ENCODE measurements at places on chromosomes 11 and 22.
A peak's percentile ranks its signal among the peaks of the same experiment; 100 is the strongest.

GRCh38 chr11:33721426-33721825 is 14.8 kb downstream of the CD59 start:
- no peak for DNase-seq

- DNase-seq: no peak
Measured at GRCh38 chr22:48899523-48900326, 927.9 kb downstream of the BRD1 start.

GRCh38 chr11:6228520-6228919 is 5.9 kb downstream of the FHIP1B start:
- no peak for DNase-seq

- no peak for DNase-seq
Measured at GRCh38 chr11:67409261-67409666, 5.4 kb downstream of the TBC1D10C start.

DNA sequence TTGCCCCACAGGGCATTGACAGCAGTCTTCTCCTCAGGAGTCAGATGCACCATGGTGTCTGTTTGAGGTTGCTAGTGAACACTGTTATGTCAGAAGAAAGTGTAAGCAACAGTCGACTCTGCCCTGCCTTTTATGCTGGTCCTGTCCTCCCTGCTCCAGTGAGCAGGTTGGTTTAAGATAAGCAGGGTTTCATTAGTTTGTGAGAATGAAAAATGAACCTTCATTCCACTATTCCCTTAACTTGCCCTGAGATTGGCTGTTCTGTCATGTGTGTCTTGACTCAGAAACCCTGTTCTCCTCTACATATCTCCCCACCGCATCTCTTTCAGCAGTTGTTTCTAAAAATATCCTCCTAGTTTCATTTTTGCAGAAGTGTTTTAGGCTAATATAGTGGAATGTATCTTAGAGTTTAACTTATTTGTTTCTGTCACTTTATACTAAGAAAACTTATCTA is at the start of gene HBD:
Gene HBD (minus strand): TSS at position 103 of the 454 bp plus-strand sequence. CDS start 50 bp downstream, at position 53.
- DNase-seq: peak; percentile 8

GRCh38 chr11:20873054-20873453 is 203.7 kb downstream of the NELL1 start:
- DNase-seq: no peak

DNA sequence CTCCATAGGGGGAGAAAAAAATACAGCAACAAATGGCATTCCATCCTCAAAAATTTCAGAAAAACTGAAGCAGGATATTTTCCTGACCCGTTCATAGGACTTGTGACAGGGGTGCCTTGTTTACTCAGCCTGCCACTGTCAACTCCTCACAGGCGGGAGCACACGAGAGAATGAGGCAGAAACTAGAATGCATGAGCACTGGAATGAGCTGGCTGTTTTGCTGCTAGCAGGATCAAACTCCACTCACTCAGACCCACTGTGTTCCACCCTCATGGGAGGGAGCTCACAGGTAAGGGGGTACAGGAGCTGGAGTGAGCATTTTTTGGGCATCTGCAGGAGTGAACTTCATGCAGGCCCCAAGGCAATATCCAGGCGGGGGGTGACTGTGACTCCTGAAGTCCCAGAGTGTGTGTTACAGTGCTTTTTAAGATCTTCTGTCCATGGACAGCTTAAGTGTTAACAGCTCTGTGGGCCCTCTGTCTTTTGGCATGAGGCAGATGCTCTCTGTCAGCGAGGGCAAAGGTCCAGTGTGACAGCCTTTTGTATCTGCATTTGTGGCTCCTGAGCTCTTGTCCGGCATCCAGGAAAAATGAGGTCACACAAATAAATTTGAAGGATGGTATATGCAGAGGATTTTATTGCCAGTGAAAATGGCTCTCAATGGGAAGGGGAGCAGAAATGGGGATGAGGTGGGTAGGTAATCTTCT is 905.7 kb upstream of the TENM4 start:
- DNase-seq: no peak

DNA sequence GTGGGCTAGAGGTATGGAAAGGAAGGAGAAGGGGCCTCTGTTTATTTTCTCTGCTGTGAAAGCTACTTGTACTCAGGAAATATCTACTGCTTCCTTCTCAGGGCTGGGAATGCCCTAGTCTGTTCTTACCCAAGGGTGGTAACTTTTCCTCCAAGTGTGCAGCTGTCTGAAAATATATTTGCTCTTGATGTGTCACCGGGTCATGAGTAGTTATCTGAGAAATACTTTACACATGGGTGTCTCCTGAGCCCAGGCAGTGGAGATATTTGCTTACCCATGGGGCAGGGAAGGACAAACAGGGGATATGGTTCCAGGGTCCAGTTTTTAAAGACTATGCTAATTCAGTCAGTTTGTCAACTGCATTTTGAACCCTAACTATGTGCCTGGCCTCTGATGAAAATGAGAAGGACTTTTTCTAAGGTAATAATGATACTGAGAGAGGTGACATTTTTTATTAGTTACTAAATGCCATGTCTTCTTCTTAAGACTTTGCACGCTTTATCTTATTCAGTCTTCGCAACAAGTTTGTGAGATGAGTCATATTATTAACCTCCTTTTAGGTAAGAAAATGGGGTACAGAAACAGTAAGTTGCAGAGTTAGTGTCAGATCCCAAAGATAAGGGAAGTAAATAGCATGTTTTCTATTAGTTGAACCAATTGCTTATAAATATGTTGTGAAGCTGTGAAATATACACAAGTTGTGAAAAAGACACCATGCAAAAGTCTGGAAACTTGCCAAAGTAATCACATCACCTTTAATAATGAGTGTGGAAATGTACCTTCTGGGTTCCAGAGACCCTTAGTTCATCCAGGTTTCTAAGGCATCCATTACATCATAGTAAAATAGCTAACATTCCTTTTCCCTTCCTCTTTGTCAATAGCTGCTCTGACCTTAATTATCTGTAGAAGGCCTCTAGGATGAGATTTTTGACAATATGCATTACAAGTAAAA is 22.9 kb downstream of the SYTL2 start:
- DNase-seq: no peak

GRCh38 chr11:82234256-82234655 is 499.4 kb downstream of the FAM181B start:
- DNase-seq: no peak

- DNase-seq: no peak
Measured at GRCh38 chr11:89612096-89612495, 98.0 kb upstream of the TRIM77 start.

GRCh38 chr22:49031746-49032330 is 795.8 kb downstream of the BRD1 start:
- no peak for DNase-seq
